ENCODE measurements at places on chromosomes 7 and 10.

GRCh38 chr7:4265066-4265465 is 417.0 kb upstream of the FOXK1 start:
- no peak for DNase-seq

GRCh38 chr10:23326544-23327307 is 17.9 kb downstream of the C10orf67 start:
- DNase-seq: no peak

GRCh38 chr7:41501006-41501405 is 201.9 kb downstream of the INHBA start:
- DNase-seq: no peak

GRCh38 chr10:42888504-42889095 is 106.0 kb downstream of the BMS1 start:
- no peak for DNase-seq

- no peak for DNase-seq
These were observed 28.9 kb downstream of the AMZ1 start for GRCh38 chr7:2716906-2717292.

Measured in NCI-H69 (cell line).